SW480 (cell line): ENCODE measurements at places on chromosomes 7 and 10.

DNA sequence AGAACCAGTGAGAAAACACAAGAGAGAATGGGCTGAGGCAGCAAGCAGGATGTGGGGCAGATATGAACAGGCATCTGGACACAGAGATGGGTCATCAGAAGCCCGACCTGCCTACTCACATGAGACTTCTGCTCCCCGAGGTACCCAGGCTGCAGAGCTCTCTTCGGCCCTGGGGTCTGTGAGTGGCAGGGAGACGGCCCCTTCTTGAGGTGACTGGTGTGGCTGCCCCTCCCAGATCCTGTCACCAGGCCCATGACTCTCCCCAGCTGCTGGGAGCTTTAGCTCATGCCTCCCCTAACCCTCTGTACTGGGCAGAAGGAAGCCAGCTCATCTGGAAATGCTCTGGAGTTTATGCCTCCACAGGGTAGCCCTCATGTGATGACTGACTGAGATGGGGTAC lies 157.6 kb upstream of the PCBD1 start:
- DNase-seq: no peak

DNA sequence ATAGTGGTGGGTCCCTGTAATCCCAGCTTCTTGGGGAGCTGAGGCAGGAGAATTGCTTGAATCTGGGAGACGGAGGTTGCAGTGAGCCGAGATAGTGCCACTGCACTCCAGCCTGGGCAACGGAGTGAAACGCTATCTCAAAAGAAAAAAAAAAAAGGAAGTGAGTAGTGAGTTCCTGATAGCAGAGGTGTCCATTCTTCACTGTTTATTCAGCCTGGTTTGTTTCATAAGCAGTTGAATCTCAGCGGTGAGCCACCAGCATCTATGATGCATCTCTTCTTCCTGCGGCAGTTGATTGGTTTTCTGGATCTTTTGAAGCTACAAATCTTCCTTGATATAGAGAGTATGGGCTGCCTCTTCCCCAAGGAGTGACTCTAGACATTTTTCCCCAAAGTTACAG lies 316.1 kb upstream of the MTPN start:
- no peak for DNase-seq

DNA sequence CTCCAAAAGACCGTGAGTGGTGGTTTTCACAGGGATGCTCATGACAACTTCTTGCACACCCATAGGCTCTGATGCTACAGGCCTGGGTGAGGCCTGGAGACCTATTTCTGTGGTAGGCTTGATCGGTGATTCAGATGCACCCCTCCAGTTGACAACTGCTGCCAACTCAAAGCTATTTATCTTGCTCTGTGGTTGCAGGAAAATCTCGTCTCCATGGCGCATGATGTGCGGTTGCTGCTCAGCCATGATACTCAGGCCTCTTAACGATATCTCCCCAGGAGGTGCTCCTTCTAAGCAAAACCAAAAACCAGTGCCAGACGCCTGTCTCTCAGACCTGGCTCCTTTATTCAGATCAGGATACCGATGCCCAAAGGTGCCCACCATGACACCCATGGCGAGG lies 31.4 kb downstream of the C10orf90 start:
- DNase-seq: no peak

- DNase-seq: no peak
Measured at GRCh38 chr7:72153132-72153512, 259.0 kb downstream of the CALN1 start.

DNA sequence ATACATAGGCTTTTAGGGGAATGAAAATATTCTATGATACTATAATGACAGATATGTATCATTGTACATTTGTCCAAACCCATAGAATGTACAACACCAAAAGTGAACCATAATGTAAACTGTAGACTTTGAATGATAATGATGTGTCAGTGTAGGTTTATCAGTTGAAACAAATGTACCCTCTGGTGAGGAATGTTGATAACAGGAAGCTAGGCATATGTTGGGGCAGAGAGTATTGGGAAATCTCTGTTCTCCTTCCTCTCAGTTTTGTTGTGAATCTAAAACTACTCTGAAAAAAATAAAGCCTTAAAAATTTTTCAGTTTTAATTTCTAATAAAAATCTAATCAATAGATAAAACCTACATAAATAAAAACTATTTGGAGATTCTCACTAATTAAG lies 36.9 kb downstream of the C1GALT1 start:
- DNase-seq: no peak

DNA sequence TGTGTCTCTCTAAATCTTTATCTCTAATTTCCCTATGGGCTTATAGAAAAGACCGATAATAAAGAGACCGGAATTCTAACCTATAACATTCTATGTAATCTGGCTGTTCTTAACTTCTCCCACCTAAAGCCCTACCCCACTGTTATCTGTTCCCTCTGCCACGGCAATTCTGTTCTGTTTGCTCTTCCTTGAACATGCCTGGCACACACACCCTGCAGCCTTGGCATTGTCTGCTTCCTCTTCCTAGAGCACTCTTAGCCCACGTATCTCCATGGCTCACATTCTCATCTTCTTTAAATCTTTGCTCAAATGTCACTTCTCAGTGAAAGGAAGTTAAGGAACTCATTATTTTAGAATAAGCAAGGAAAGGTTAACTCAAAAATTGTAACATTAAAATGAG lies 309.2 kb downstream of the GPR158 start:
- no peak for DNase-seq

GRCh38 chr10:116893686-116894037 lies 44.4 kb downstream of the ENO4 start:
- no peak for DNase-seq

DNA sequence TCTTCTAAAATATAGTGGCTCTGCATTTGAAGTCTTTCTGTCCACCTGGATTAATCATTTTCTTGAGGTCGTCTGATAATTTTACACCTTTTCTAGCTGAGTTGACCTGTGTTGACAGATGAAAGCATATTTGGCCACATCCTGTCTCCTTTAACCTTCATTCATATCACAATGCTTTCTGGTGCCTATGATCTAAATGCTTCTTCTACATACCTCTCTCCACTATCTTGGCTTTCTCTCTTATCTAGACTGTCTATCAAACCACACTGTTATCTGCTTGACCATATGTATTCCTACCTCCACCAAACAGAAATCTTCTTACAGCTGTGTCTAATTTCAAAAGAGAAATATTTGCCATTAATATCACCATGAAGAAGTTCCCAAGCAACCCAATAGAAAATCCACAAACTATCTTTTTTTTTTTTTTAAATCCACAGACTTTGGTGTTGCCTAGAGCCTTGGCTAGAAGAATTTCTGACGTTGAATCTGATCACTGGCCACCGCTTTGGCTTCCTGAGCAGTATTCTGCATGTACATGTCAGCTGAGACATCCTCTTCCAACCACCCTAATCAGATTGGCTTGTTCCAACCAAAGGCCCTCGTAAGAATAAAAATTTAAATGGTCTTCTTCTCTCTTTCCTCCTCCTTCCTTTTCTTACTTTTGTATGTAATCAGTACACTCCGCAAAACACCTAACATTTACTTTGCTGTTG lies 66.3 kb upstream of the SP4 start:
- peak; percentile 21 for DNase-seq

DNA sequence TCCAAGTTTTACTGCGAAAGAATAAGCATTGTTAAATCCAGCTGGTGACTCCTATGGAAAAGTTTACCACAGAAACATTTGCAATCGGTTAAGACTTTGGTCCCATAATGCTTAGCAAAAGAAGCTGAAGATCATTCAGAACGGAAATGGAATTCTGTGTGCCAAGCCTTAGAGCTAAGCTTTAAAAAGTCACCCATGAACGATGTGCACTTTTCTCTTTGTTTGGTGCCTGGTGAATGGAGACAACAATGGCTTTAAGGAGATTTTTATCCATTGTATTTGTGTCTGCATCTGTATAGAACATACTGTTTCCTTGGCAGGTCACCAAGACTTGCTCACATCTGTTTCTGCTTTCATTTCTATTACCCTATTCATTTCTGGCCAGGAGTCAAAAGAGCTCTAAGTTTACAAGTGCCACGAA lies 26.3 kb upstream of the COL1A2 start:
- DNase-seq: no peak

DNA sequence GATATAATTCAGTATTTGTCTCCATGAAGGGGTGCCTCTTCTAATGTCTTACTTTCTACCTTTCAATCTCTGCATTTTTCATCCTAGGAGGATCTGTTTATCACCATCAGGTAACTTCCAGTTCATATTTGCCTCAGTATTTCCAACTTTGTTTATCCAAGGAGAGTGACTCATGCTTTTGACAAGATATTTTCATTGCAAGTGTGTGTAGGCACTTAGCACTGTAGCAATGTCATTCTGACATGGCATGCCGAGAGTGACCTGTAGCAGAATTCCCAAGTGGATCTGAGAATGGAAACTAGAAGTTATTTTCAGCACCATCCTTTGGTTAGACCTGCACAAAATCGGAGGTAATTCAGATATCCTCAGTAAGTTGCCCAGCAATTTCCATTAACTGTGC lies 129.9 kb downstream of the INHBA start:
- no peak for DNase-seq

GRCh38 chr10:81733542-81733941 lies 141.5 kb upstream of the NRG3 start:
- DNase-seq: no peak

DNA sequence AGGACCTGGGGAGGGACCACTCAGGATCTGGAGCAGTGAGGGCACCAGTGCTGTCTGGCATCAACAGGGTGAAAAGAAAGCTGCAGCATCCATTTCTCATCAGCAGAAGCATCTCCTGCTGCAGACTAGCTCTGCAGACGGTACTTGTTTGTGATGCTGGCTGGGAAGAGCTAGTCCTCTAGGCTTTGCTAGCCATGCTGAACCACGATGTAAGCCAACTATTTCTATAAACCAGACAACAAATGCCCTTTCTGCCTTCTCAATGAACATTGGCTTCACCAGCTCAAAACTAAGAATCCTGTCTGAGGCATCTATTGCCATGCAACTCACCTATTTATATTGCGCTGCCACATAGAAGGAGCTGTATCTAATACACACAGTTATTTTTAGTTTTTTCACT lies 65.6 kb downstream of the CTTNBP2 start:
- no peak for DNase-seq

GRCh38 chr7:131186816-131187215 lies 140.9 kb upstream of the MKLN1 start:
- no peak for DNase-seq

DNA sequence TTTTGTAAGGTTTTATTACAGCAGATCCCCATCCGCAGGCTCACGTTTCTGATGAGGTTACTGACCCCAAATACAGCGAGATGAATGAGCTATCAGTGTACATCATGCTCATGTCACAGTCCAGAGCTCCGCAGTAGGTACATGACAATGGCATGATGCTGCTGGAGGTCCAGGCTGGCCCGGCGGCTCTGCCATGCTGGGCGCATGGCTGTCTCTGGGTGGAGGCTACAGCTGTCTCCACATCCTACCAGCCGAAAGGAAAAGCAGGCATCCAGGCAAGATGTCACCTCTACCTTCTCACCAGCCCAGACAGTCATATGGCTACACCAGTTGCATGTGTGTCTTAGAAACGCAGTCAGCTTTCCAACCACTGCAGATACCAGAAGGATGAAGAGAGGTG lies 90.9 kb upstream of the RNF32 start:
- DNase-seq: no peak

DNA sequence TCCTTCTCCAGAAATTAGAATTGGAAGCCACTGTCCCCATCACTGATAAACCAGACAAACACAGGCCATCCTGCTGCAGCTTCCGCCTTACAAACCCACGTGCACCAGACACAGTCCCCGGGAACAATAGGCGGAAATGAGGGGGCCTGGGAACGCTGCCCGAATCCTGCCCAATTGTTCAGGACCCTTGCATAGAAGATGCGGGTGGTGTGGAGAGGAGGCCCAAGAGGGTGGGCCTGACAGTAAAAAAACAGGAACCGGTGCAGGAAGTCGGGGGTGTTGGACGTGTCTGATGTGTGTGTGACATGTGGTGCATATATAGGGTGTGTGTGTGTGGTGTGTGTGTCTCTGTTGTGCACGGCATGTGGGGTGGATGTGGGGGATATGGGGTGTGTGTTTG lies 26.5 kb upstream of the CHST15 start:
- no peak for DNase-seq

- DNase-seq: peak; percentile 49
Measured at GRCh38 chr7:104627516-104627915, 299.1 kb downstream of the LHFPL3 start.

DNA sequence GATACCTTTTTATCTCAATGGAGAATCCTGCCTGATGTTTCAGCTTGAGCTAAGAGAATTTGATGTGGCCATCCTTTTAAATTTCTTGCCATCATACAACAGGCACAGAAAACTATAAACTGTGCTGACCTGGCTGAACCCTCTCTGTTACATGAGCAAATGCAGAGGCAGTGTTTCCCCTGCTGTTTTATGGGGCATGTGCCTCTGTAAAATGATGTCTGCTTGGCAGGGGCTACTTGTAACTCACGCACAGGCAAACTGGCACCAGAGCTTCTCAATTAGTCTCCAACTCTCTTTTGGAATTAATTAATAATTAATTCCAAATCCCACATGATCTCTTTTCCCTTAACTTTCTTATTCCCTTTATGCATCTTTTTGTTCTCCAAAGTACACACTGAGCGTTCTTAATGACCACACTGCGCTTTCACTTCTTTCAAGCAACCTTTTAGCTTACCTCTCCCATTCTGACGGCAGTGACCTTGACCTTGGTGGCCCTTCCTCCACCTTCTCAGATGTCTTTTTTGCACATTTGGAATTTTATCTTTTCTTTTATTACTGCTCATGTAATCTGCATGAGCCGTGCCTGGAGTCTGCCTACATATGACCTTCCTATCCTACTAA lies 334.0 kb downstream of the PLXNA4 start:
- DNase-seq: no peak

DNA sequence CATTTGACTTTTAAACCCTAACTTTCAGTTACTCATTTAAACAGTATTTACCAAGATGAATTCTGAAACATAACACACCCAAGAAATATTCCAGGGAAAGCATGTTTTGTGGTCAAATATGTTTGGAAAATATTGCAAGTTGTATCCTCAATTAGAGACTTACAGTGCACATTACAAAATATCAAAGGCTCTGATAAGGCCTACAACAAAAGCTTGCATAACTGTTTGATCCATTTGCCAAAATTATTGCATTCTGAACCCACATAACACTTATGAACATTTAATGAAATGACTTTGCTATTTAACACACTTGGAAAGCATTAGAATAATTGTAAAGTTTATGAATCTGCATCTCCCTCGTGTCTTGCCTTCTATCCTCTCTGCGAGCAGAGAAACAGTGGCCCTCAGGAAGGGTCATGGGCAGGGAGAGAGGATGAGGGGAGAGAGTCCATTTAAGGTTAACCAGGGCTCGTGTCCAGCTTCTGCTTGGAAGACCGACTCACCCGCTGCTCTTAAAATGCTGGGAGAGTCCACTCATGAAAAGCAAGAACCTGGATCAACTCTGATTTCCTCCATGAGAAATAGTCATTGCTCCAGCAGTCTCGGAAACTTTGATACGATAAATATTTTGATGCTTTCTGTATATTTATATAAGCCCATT lies 408.2 kb upstream of the ZMIZ1 start:
- DNase-seq: no peak

GRCh38 chr7:131425992-131426391 lies 98.3 kb downstream of the MKLN1 start:
- DNase-seq: no peak
